Pancreas (tissue), 10 donors: ENCODE measurements at places on chromosomes 1 and 21. TPM values are rescaled to one million over a fixed set of nuclear protein-coding genes. Genes with fewer than 3 reads are reported as not detected.

The TMCC2 gene
- 0.66 TPM for total RNA-seq

GRCh38 chr1:2594001-2594640, 7.5 kb downstream of the PRXL2B start:
- no peak overlapping the region for H3K4me3 ChIP-seq
- no peaks in the 10 kb centered on the region for H3K27me3 ChIP-seq
- no peak overlapping the region for H3K27ac ChIP-seq
- H3K36me3 ChIP-seq, result no peaks in the 10 kb centered on the region

- H3K4me3 ChIP-seq, result no peak overlapping the region
- no peaks in the 10 kb centered on the region for H3K4me1 ChIP-seq
- no peak overlapping the region for H3K27ac ChIP-seq
- no peaks in the 10 kb centered on the region for H3K36me3 ChIP-seq
- H3K27me3 ChIP-seq, result no peaks in the 10 kb centered on the region
Observed at GRCh38 chr1:66598670-66599069, 64.7 kb downstream of the SGIP1 start.

DNA sequence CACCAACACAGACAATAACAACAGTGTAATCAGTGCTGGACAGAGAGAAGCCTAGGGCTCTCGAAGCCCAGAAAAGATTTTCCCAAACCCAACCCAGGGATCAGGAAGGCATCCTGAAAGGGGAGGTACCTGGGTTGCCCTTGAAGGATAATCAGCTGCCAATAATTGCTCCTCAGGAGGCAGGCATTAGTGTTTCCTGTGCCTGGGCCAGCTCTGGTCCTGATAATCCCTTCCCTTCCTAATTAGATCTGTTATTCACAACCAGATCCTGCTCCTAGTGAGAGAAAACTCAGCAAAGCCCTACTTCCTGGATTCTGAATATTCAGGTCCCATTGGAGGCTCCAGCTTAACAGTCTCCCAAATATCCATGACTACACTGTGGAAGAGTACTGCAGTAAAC, 117.4 kb downstream of the DMRTA2 start:
- no peak overlapping the region for H3K27ac ChIP-seq
- H3K4me1 ChIP-seq, result no peaks in the 10 kb centered on the region
- no peak for DNase-seq
- no peaks in the 10 kb centered on the region for H3K36me3 ChIP-seq

- DNase-seq, result no peak
- no peak overlapping the region for H3K27ac ChIP-seq
- no peak overlapping the region for H3K4me3 ChIP-seq
- no peaks in the 10 kb centered on the region for H3K4me1 ChIP-seq
- H3K36me3 ChIP-seq, result peaks cover 31% of the 10 kb centered on the region
Observed at GRCh38 chr1:46364612-46365011, 24.0 kb downstream of the NSUN4 start.
